Activated effector memory CD4-positive, alpha-beta T cell treated with Interleukin-2 at 50 U/mL for 16 hours (primary cell): ENCODE measurements at places on chromosomes 12 and 14.

DNA sequence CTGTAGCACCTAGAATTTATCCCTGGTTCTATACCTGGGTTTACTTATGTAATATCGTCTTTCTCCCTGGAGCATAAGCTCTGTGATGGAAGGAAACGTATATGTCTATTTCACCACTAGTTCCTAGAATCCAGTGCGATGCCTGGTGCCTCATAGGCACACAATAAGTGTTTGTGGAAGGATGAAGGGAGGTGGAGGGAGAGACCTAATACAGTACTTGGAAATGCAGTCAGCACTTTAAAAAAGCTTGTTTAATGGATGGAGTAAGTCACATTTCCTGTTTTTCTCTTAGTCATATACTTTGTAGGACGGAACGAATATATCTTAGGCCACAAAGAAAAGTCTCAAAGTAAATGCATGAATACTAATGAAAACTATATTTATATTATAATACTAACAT lies 186.5 kb upstream of the HMGA2 start:
- no peak for DNase-seq

DNA sequence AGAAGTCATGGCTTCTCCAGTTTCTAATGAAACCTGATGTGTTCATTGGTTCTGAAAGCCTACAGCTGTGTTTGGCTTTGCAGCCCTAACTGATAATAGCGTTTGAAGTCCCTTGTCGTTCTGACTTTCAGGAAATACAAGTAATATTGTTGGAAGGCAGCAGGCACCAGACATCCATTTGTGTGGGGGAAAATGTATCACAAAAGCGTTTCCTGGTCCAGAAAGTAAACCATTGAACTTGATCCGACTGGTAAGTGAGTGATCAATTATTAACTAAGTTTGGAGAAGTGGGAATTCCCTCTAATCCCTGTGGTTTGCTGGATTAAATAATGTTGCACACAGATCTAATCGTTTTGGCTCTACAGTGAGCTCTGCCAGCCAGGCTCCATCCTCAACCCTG lies 77.3 kb upstream of the LTA4H start:
- DNase-seq, result no peak

DNA sequence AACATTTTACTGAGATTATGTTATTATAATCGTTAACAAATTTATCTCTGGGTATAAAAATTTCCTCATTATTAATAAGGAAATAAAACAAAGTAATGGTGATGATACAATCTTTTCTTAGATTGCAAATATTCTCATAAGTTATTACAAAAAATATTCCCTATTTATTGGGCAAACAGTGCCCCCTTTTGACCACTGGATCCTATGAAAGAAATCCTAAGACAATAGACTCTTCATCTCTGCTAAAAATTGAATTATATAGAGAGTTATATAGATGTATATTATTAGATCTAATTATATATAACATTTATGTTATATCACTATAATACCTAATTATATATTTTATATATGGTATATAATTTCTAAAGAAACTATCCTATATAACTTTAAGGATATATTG lies 94.2 kb upstream of the FGD4 start:
- no peak for DNase-seq

DNA sequence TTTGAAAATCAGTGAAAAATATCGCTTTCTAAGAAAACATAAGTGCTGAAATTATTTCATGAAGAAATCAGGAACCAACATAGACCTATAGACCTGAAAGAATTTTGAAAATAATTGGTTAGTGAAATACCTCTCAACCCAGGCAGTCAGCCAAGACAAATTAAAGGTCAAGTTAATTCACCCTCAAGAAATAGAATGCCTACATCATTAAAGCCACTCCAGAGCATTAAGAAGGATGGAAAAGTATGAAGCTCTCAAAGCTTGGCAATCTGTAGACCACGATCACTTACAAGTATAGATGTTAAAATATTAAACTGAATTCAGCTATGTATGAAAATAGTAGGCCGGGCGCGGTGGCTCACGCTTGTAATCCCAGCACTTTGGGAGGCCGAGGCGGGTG lies 48.3 kb downstream of the SFSWAP start:
- DNase-seq, result no peak

GRCh38 chr14:30519961-30520360 lies 39.0 kb upstream of the G2E3 start:
- no peak for DNase-seq

- DNase-seq, result no peak
Observed at GRCh38 chr12:114166362-114166761, 200.2 kb upstream of the RBM19 start.

GRCh38 chr12:62888454-62889110 lies 46.4 kb downstream of the PPM1H start:
- no peak for DNase-seq

GRCh38 chr14:105562713-105563346 lies 36.4 kb downstream of the TMEM121 start:
- DNase-seq, result no peak

DNA sequence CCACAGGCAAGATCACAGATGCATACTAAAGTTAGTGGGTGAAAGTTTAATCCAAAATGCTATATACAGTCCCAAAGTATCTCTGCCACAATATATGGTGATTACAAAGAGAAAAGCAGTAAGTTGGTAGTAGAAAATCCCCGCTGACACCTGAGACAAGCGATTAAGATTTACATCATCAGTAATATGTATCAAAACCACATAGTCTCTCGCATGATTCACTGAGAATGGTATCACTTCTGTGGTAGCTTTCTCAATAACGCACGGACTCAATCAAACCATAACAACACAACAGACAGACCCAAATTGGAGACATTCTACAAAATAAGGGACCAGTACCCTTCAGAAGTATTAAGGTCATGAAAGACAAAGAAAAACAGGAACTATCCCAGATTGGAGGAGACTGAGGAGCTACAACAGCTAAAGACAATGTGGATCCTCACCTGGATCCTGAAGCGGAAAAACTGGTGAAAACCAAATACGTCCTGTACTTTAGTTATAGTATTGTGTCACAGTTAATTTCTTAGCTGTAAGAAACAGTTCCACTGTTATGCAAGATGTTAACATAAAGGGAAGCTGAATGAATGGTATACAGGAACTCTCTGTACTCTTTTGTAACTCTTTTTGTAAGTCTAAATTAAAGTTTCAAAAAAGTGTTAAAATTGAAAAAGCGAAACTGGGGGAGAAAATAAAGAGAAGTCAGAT lies 51.0 kb downstream of the SPTLC2 start:
- DNase-seq, result no peak

GRCh38 chr14:104420990-104421389 lies 158.6 kb upstream of the C14orf180 start:
- no peak for DNase-seq

GRCh38 chr14:64369201-64369600 lies 19.0 kb upstream of the MTHFD1 start:
- DNase-seq, result no peak

DNA sequence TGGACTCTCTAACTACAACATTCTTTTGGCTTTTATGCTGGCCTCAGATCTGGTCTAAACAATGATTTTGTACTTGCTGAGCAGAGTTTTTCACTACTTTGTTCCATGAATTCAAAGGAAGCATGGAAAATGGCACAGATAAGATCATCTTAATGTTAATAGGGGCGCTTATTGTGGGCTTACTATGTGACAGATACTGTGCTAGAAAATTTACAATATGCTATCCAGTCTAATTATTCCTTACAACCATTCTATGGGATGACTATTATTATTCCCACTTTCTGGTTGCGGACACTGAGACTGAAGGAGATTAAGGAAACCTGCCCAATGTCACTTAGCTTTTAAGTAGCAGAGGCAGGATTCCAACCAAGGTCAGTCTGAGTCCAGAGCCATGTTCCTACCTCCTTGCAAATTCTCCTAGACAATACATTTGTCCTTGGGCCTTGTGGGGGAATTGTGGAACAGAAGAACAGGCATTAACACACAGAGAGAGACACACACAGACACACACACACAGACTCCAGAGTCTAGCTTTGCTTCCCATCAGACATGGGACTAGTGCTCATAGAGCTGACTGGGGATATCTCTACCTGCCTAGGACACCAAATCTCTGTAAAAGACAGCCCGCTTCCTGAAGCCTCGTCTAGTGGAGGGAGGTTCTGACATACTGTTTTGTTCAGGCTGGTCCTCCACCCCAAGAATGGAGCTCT lies 107.7 kb downstream of the SLC38A1 start:
- no peak for DNase-seq

DNA sequence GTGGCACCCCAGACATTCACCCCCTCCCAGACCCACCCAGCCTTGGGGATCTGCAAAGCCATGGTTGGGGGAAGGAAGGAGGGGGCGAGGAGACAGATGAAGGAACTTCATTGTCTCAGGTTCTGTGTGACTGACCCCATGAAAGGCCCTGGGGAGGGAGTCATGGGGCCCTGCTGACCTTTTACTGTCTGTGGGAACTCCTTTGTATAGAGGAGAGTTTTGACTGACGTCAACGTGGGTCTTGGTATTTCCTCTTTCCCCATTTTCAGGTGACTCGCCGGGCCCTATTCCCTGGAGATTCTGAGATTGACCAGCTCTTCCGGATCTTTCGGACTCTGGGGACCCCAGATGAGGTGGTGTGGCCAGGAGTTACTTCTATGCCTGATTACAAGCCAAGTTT lies 3.1 kb upstream of the RAB5B start:
- no peak for DNase-seq

DNA sequence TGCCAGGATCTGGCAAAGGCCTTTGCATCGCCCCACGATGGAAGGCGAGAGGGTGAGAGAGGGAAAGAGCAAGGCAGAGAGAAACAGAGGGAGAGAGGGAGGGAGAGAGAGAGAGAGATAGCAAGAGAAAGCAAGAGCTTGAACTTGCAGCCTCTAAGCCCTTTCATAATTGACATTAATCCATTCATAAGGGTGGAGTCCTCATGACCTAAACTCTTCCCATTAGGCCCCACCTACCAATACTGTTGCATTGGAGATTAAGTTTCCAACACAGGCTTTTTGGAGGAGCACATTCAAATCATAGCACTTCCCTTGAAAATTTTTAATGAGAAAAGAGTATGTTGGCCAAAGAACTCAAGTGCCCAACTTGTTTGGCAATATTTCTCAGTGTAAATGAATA lies 48.6 kb upstream of the ZDHHC17 start:
- DNase-seq, result no peak

GRCh38 chr14:105176513-105176912 lies 4.6 kb downstream of the NUDT14 start:
- no peak for DNase-seq

GRCh38 chr12:117032593-117033381 lies 66.4 kb downstream of the TESC start:
- no peak for DNase-seq

GRCh38 chr12:94790825-94791224 lies 140.5 kb upstream of the TMCC3 start:
- no peak for DNase-seq

DNA sequence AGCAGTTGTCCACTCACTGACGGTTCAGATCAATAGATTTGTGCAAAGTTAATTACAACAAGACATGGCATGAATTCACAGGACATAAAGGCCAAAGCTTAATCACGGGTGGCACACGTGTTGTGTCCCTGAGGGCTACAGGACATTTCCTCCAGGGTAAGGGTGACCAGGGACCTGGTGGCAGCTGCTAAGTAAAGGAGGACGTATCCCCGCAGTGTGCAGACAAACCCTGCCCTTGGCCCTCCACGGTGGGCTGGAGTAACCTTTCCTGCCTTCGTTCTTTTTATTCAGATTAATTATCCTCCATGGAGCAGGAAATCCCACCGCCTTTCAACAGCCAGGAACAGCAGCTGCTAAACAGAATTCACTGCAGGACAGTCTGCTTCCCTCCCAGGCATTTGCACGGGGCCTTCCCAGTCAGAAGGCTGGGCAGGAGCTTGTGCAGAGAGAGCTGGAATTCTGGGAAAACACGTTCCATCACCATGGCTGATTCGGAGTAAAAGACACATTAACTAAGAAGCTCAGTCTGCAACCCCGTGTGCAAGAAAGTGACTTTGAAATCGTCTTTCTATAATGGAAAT lies 289.9 kb upstream of the SFSWAP start:
- DNase-seq, result no peak

DNA sequence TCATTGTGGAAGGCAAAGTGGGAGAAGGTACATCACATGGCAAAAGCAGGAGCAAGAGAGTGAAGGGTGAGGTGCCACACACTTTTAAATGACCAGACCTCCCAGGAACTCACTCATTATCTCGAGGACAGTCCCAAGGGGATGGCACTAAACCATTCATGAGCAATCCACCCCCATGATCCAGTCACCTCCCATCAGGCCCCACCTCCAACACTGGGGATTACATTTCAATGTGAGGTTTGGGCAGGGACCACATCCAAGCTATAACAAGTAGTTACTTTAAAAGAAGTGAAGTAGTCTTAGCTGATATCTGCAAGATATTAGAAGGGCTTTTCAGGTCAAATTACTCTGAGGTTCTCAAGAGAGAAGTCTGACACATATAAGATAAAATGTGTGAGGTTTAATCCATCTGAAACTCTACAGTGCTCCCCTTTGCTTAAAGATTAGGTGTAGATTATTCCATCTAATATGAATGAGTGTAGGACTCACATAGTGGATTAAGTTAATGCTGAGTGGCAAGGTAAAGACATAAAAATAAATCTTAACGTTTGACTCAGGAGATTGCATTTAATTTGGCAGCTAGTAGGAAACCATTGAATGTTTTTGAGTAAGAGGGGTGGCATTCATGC lies 130.8 kb downstream of the TMX1 start:
- no peak for DNase-seq

DNA sequence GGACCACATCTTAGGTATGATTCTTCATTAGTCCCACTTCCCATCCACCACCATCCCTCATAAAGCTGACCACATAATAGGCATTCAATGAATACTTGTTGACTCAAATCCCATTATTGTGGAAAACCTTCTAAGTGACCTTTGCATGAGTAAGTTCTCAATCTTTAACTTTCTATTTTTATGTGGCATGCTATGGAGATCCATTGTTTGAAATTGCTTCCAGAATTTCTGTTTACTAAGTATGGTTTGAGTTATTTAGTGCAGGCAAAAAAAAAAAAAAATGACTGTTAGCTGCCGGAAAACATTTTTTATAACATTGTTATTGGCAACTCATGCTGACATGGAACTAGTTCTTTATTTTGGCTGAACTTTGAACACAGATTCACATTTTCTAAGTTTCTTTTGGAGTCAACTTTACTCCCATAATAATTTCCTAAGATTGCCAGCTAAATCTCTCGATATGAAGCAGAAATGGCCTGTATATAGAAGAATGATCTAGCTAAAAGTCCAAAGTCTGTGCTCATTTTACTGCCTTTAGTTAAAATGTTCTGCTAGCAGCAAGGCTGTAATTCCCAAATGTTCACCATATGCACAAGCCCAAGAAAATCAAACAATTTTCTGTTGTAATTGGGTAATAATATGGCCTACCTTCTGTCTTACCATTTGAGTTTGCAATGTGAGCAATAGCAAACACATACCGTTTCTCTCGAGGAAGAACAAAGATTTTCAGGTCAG lies 77.9 kb downstream of the PTGER2 start:
- DNase-seq, result no peak

GRCh38 chr12:107649661-107650061 lies 35.9 kb upstream of the PWP1 start:
- no peak for DNase-seq

GRCh38 chr12:111581434-111582132 lies 17.5 kb downstream of the ATXN2 start:
- DNase-seq, result no peak

- no peak for DNase-seq
Observed at GRCh38 chr14:31018057-31018645, 7.3 kb upstream of the AP4S1 start.

GRCh38 chr12:123715195-123715594 lies 3.0 kb downstream of the ATP6V0A2 start:
- no peak for DNase-seq

GRCh38 chr14:35374263-35374712 lies 30.3 kb downstream of the NFKBIA start:
- no peak for DNase-seq

- no peak for DNase-seq
Observed at GRCh38 chr12:65830305-65830704, 6.0 kb downstream of the HMGA2 start.
